ENCODE measurements at places on chromosomes 12 and 14.

GRCh38 chr12:124461851-124462623, 105.4 kb downstream of the NCOR2 start:
- DNase-seq, result no peak

GRCh38 chr12:86261578-86261977, 5.4 kb upstream of the MGAT4C start:
- no peak for DNase-seq

DNA sequence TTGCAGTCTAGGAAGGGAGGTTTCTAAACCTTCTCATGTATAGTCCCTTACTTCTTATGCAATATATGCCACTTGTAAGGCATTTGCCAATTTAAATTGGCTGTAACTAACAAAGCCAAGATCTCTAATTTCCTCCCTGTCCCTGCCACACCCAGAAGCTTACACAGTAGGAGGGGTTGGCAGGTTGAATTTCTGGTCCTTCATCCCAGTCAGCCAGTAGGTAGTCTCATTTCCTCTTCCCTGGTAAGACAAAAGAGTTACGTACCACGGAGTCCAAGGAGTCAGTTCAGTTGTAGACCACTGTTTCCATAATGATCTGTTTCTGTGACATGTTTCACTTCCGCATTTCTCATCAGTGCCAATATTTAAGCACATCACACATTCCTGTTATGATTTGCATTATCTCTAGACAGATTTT, 47.0 kb upstream of the PLBD1 start:
- DNase-seq, result no peak

- no peak for DNase-seq
These were observed 710.7 kb upstream of the TBX3 start for GRCh38 chr12:115394496-115395220.

DNA sequence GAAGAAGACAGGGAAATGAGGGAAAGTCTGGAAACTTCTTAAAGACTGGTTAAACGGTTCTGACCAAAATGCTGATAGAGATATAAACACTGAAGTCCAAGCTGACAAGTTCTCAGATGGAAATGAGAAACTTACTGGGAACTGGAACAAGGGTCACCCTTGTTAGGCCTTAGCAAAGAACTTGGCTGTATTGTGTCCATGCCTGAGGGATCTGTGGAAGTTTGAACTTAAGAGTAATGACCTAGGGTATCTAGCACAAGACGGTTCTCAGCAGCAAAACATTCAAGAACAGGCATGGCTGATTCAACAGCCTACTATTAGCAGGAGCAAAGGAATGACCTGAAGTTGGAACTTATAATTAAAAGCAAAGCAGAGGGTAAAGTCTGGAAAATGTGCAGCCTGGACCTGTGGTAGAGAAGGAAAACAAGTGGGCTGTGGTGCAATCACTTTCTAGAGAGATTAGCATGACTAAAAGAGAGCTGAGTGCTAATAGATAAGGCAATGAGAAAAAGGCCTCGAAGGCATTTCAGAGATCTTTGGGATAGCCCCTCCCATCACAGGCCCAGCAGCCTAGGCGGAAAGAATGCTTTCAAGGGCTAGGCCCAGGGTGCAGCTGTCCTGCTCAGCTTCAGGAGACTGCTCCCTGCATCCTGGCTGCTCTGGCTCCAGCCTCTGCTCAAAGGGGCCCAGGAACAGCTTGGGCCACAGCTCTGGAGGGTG, 60.3 kb downstream of the ATP2B1 start:
- no peak for DNase-seq

DNA sequence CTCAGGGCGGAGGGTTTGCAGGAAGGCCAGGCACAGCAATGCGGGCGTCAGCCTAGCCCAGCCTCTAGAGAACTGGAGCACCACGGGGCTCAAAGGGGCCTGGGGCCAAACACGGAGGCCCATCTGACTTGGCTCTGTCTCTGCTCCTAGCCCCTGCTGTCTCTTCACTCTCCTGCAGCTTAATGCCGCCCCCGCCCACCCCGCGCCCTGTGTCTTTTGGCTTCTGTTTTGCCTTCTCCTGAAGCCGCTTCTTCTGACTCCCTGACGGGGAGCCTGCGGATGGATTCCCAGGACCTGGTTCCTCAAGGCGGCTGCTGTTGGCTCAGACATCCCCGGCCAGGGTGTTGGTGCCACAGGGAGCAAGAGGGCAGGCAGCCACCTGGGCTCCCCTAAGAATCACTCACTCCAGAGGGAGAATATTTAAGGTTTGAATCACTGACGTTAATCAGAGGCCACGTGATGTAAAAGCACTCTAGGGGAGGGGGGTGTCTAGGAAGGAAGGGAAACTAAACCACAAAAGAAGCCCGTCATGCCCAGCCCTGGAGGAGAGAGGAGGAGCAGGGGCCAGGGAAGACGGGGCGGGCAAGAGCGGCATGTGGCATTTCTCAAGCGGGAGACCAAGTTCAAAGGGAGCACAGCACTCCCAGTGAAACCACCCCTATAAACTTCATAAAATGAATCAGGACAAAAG, 36.9 kb upstream of the PRMT8 start:
- no peak for DNase-seq

GRCh38 chr14:79836577-79836976, 374.7 kb downstream of the DIO2 start:
- no peak for DNase-seq

GRCh38 chr14:88417594-88417993, 32.1 kb downstream of the SPATA7 start:
- no peak for DNase-seq
